ENCODE measurements at places on chromosomes 5 and 9. TPM values are rescaled to one million over a fixed set of nuclear protein-coding genes. Genes with fewer than 3 reads are reported as not detected.

- no peak for DNase-seq
These were observed 117.9 kb upstream of the FST start for GRCh38 chr5:53362521-53362941.

- DNase-seq, result no peak
These were observed 43.1 kb upstream of the FCN2 start for GRCh38 chr9:134837529-134837928.

GRCh38 chr9:73114958-73115357, 36.7 kb upstream of the ANXA1 start:
- DNase-seq, result no peak

Gene FAM200C
- 4.1 TPM for total RNA-seq

Gene GRPEL2
- 13.2 TPM for total RNA-seq

Gene ORM2
- 0.38 TPM for total RNA-seq

GRCh38 chr5:32572778-32573480, 12.4 kb upstream of the SUB1 start:
- DNase-seq, result no peak

DNA sequence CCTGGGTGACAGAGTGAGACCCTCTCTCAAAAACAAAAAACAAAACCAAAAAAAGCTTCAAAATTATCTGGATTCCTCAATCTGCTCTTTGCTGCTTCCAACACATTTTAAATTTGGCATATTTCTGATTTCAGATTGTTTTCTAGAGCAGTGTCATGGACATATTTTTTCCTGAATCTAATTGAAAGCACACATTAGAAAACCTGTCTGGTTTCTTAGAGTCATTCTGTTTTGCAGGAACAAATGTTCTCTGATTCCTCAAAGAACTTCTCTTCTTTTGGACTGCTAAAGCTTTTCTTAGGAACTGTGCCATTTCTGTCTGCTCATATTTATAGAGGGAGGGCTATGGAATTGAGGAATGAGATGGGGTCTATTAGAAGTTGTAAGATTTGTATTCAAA, 81.6 kb downstream of the RAI14 start:
- no peak for DNase-seq

Gene MZB1
- total RNA-seq, result 400 TPM

DNA sequence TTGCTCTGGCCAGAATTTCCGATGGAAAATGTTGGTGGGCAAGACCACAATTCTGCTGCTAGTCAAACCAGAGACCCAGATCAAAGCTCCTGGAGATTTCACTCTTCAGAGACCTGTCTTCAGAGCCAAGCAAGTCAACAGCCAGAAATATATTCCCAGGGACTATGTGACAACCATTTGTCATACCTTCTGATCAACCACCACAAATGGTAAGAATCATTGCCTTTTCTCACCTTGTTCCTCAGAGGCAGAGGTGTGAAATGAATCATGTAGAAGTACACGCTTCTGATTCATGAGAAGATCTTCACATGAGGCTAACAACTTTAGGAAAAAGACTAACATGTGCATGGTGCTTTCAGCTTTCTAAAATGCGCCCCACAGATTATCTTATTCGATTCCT, 53.5 kb downstream of the SUSD1 start:
- DNase-seq, result no peak

Gene PCDHB7
- total RNA-seq, result 0.14 TPM

Gene CAVIN4
- total RNA-seq, result 0.38 TPM

Gene RBM18
- 11.6 TPM for total RNA-seq

Gene MELK
- 26.5 TPM for total RNA-seq

DNA sequence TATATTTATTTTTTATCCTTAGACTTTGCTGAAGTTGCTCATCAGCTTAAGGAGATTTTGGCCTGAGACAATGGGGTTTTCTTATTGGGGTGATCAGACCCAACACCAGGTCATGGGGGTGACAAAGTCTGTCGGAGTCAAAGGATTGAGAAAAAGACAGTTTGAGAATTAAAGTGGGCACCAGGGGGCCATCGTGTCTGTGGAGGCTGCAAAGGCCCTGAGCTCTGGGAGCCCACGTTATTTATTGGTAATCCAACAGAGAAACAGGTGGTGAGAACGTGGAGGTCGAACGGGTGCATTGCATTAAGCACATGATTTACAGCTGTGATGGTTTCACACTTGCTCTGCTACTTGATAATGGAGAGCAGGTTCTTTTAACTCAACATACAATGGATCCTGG, 102.5 kb upstream of the CDH10 start:
- DNase-seq, result no peak

Gene C5orf52
- not detected for total RNA-seq

GRCh38 chr5:167644619-167645018, 646.8 kb upstream of the WWC1 start:
- DNase-seq, result no peak

DNA sequence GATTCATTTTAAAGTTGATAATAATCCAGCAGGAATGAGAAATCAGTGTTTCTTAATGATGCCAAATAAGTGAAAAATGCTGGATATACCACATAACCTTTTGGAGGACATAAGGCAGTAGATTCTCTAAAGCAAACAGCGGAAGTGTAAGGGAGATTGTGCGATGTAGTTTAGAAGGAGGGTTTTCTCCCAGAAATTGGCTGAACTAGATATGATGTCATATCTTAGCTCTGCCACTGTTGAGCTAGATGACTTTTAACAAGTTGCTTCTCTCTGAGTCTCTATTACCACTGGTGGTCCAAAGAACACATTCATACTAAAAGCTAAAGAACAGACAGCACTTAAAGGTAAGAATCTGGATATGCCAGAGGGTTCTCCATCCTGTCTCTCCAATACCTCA, 107.0 kb downstream of the NR6A1 start:
- no peak for DNase-seq

Gene TOR1B
- total RNA-seq, result 15.5 TPM

Gene TAF11L5
- not detected for total RNA-seq

DNA sequence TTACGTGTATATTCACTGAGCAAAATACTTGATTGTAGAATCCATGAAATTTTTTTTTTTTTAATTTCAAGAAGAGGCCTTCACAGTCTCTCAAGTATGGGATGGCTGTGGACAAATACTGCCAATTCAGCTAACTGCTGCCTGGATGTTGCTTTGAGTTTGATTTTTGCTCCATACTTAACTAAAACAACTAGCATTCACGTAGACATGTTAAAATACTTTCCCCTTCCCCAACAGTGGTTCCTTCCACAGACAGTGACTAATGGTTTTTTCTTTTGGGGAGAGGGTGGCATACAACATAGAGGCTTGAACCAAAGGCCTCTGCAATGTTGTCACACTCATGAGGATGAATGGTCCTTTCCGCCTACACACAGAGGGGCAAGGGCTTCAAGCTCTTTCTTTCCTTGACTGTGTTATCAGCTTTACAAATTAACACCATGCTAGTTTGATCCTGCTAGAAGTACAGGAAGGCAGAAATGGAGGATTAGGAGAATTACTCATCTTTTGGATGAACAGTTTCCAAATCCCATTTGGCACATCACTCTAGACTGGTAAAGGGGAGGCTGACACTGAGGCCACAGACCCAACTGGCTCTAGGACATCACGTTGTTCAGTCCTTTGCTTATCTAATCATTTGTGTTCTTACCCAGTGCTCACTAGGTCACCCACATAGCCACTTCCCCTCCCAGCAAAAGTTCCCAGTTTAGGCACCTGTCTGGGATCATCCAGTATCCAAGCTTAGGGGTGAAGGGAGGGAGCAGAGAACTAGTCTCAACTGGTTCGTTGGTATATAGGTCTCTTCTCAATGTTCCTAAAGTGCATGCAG, 1.8 kb upstream of the LEAP2 start:
- no peak for DNase-seq

- DNase-seq, result peak; percentile 87
These were observed 86.5 kb upstream of the TNFAIP8 start for GRCh38 chr5:119269061-119269944.

Gene PAPPA
- 0.28 TPM for total RNA-seq

Gene SLC4A9
- total RNA-seq, result not detected

DNA sequence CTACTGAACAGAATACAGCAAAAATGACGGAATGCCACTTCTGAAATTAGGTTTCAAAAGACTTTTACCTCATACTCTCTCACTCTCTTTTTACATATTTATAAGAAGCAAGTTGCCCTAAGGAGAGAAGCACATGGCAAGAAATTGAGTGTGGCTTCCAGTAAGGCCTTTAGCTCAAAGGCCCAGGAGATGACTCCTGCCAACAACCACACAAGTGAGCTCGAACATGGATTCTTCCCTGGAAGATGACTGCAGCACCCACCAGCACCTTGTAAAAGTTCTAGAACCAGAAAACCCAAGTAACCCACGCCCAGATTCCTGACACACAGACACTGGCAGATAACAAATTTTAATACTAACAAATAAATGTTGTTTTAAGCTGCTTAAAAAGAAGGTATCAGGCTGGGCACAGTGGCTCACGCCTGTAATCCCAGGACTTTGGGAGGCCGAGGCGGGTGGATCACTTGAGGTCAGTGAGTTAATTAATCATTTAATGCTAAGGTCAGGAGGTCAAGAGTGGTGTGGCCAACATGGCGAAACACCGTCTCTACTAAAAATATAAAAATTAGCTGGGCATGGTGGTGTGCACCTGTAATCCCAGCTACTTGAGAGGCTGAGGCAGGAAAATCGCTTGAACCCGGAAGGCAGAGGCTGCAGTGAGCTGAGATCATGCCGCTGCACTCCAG, 17.0 kb downstream of the PTBP3 start:
- no peak for DNase-seq

Gene RANBP17
- 6.8 TPM for total RNA-seq

Gene CMBL
- 1.9 TPM for total RNA-seq

DNA sequence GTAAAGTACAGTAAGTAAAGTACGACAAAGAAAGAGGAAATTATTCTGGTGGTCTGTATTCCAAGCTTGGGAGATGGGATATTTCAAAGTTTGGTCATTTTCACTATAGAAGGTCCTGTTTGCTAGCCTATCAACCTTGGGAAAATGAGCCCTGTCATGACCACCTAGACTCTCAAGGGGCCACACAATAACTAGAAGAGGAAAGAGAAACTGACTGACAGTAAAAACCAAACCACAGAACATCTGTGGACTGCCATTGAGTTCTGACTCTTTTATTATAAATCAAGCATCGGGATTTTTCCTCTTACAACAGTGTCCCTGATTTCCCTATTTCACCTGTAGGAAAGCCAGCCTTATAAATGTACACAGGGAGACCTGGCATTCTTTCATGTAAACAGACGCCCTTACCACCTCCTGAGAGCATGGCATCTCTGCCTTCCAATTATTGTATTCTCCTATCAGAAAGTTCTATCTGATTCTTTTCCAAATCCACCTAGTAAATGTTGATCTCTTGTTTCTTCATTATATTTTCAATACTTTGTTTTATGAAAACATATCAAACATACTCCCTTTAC, 80.0 kb downstream of the ZNF622 start:
- DNase-seq, result no peak

Gene GPR150
- total RNA-seq, result 0.19 TPM

DNA sequence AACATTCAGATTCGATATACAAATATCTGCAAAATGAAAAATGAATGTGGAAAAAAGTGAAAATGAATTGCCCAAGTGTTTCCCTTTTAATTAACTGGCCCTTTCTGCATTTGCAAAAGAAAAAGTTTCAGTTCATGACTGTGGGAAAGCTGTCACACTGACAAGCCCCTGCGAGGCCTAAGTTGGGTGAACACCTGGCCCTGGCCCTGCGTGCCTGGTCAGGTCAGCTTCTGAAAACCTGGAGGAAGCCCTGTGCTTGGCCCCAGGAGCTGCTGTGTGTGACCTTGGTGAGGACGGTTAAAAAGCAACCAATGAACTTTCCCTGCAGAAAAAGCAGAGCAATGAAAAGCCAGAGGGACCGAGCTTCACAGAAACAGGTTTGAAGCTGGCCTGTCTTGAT, 41.0 kb upstream of the SHC3 start:
- DNase-seq, result no peak

GRCh38 chr5:42285230-42285629, 138.0 kb upstream of the GHR start:
- DNase-seq, result no peak

GRCh38 chr9:135552698-135553171, 6.8 kb downstream of the OBP2A start:
- no peak for DNase-seq

DNA sequence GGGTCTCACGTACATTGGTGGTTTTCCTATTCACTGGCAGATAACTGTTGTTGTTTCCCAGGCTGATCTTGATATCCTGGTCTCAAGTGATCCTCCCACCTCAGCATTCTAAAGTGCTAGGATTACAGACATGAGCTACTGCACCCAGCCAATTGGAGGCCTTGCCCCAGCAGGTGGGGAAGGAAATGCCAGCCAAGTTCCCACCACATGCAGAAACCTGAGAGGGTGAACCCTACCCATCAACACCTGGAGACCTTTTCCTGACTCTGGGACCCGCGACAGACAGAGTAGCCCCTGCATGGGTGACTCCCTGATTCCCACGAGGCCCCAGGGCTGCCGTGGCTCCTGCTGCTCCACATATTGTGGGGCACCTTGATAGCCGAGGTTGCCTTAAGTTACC, 107.7 kb downstream of the GDA start:
- no peak for DNase-seq

Gene FRMD3
- total RNA-seq, result 0.94 TPM

DNA sequence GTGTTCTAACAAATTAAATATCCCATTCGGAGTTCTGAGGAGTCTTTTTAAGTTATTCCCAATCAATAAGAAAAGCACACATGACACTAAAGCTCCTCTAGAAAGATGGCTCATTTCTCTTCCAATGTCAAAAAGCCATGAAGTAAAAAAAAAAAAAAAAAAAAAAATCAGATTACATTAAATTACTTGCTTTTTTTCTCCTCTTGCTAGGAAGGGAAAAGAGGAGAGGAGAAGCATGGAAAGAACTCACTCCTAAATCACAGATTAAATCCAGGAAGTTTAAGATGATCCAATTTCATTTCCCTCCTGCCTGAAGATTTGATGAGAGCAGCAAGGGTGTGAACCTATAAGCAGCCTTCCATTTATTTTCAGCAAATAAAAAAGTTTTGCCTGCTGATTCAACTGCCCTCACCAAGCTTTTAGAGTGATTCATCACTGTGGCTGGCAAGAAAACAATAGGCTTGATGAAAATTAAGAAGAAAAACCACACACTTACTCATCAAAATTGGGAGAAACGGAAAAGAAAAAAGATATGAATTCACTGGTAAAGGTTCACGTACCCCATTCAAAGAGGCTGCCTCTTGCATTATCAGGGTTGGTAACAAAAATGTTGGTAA, 19.7 kb downstream of the MYO10 start:
- no peak for DNase-seq

Measured in thymus (tissue), 14 donors.